ENCODE measurements at places on chromosomes 5 and 9.

DNA sequence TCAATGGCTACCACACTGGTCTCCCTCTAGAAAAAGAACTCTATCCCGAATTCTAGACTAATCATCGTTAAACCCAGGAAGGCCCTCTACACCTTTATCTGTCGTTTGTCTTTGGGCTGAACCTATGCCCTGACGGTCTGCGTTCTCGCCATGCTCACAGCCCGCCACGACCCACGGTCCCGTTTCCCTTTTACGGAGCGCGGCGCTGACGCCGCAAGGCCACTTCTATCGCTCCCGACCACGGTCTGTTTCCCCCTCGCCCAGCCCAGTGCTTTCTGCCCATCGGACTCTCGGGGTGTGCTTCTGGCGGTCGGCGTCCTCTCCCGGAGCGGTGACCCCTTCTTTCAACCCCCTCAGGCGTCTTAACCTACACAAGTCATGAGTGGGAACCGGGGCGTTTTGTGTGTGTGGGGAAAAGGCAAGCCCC lies 974 bp downstream of the C9orf40 start:
- DNase-seq, result no peak

DNA sequence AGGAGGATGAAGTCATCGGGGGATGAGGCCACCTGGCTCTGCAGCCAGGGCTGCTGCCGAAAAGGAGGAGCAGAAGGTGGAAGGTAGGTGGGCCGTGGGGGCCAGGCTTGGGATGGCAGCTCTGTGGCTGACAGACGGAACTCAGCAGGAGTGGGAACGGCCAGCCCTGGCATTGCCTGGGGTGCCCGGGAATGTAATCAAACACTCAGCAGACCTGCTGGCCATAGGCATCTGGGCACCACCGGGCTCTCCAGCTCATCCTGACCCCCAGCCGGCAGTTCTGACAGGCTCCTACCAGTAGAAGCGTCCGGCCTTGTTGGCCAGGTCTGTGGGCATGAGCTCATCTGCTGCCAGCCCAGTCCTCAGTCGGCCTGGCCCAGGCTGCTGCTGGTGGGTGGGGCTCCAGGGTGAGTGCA lies 4.3 kb upstream of the FAT2 start:
- DNase-seq, result no peak

GRCh38 chr9:7973123-7973522 lies 173.5 kb upstream of the DMAC1 start:
- DNase-seq, result no peak

DNA sequence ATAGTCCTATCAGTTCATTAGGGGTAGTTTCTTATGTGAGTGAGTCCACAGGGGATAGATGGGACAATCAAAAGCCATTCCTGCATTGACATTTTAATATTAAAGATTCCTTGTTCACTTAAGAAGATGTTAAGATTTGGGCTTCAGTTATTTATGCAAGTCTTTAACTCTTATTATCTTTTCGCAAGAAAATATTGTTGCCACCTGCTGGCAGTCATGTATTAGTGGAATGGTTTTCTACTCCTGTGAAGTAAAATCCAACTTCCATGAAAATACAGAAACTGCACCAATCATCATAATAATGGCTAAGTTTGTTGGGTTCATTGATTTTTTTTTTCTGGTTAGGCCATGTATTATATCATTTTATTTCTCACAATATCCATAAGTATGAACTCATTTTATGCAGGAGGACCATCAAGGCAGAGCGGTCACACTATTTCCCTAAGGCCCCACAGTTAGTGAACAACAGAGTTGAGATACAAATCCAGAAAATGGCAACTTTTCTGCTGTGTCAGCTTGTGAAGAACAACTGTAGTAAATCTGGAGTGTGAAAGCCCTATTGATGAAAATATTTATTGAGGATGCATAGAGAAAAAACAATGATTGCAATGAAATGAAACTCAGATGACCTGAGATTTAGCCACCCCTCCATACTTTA lies 88.5 kb upstream of the TXNDC8 start:
- no peak for DNase-seq

- no peak for DNase-seq
Measured at GRCh38 chr9:72128526-72128925, 20.7 kb upstream of the GDA start.

DNA sequence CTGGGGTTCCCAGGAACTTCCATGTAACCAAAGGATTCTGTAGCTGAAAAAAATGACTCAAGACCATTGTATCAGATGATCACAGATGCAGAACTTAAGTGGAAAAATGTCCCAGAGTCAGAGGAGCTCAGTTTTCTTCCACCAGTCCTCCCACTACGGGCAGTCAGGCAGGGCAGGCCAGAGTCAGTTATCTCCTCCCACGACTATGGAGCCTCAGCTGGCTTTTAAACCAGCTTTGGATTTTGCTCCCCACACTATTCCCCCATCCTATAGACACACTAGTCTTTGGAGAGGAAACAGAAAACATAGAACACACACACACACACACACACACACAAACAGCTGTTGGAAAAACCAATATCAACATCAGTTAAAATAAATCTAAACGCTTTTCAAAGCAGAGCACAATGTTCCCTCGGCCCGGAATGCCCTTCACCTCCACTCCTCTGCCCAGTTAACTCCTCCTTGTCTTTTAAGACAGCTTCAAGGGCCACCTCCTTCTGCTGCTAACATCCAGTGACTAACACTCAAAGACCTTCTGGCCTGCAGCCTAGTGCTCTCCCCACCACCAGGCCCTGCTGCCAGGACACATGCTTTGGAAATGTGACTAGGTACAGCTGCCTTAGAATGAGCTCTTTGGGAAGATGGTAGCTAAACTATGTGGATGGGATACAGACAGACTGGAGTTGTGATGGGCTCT lies 56.8 kb downstream of the NIPAL4 start:
- DNase-seq, result no peak

DNA sequence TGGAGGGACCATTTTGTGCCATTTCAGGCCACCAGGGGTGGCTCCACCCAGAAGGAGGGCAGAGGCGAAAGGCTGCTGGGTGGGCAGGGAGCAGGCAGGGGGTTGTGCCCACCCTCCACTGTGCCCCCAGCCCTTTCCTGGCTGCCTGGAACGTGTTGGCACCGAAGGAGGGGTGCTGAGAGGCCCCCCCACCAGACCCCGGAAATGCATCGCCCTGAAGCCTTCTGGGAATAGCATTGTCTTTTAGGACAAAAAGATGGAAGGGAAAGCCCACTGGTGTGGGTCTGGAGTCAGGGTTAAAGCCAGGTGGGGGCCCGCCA lies 5.1 kb downstream of the NOXA1 start:
- DNase-seq, result no peak

GRCh38 chr9:119924736-119925135 lies 555.5 kb upstream of the BRINP1 start:
- no peak for DNase-seq

- DNase-seq, result no peak
Measured at GRCh38 chr5:52449516-52449915, 338.2 kb upstream of the ITGA1 start.

DNA sequence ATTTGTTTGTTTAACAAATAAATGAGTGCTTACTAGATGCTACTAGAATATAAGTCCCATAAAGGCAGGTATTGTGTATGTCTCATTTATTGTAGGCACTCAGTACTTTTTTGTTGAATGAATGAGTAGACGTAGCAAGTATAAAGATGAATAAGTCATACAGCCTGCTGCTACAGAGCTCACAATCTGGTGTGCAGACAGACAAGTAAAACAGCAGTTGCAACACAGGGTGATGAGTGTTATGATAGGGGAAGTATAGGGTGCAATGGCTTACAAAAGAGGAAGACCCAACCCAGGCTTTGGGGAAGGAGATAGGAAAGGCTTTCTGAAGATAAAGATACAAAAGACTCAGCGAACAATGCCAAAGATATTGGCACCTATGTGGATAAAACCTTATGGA lies 47.7 kb downstream of the SH3RF2 start:
- no peak for DNase-seq

- no peak for DNase-seq
Measured at GRCh38 chr9:92183449-92183848, 68.2 kb upstream of the SPTLC1 start.

DNA sequence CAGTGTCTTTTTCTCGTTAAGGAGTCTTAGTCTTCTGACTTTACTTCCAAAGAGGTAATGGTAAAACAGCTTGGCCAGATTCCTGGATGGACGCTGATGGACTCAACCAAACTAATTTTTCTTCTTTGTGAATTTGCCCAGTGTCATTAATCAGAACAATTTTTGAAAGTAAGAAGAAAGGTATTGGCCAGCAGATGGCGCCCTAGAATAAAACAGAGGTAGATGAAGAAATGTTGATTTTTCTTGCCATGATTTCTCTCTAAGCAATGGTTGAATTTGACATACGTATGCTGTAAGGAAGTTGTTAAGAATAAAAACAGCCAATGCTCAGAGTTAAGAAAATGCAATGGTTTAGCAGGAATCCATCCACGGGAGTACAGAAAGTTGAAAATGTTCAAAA lies 500.0 kb downstream of the DIRAS2 start:
- DNase-seq, result peak; percentile 23

- no peak for DNase-seq
Measured at GRCh38 chr5:140242099-140242498, 60.8 kb downstream of the PFDN1 start.

GRCh38 chr5:171387345-171387969 lies at the start of gene NPM1:
Gene NPM1, plus strand, starts transcription at chr5:171387849. Its CDS starts 100 bp downstream, at chr5:171387949.
- peak; percentile 93 for DNase-seq

- no peak for DNase-seq
Measured at GRCh38 chr5:96236051-96236450, 197.0 kb downstream of the PCSK1 start.

GRCh38 chr9:113131689-113132151 lies 19.1 kb upstream of the SLC31A2 start:
- DNase-seq, result no peak

- DNase-seq, result no peak
Measured at GRCh38 chr9:112278152-112278551, 55.3 kb downstream of the PTBP3 start.

DNA sequence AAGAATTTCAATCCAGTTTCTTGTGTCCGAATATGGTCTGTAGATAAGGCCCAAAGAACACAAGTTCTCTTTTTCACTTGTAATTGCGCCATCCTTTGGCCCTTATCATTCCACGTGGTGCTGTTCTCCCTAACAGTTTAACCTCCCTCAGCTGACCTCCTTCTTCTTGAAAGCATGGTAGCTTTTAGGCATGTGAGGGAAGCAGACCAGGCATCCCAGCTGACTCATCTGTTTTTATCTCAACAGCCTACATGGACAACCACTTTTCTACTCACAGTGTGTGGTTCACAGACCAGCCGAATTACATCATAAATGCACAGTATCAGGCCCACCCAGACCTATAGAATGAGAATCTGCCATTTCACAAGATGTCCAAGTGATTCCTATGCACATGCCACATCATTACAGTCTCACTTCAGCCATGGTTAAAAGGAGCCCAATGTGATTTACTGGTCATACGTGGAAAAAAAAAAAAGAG lies 26.9 kb upstream of the PLIN2 start:
- no peak for DNase-seq

- DNase-seq, result no peak
Measured at GRCh38 chr5:67013719-67014118, 182.9 kb downstream of the CD180 start.

DNA sequence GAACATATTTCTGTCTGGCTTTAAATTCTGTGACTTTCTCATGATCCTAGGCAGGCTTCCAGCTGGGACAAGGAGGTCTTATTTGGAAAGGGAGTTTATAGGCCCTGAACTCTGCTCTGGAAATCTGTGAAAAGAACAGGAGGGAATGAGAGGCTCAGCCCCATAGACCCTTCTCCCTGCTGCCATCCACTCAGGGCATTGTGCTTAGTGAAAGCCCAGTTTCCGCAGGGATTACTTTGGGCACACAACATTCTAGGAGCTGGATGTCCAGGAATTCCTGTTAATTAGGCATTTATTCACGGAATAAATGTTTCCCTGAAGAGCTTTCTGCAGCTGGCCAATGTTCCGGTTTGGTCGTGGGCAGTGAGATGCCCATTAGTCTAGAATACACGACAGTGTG lies 32.7 kb upstream of the COL15A1 start:
- no peak for DNase-seq

GRCh38 chr5:90983148-90983547 lies 400.0 kb downstream of the ARRDC3 start:
- no peak for DNase-seq

DNA sequence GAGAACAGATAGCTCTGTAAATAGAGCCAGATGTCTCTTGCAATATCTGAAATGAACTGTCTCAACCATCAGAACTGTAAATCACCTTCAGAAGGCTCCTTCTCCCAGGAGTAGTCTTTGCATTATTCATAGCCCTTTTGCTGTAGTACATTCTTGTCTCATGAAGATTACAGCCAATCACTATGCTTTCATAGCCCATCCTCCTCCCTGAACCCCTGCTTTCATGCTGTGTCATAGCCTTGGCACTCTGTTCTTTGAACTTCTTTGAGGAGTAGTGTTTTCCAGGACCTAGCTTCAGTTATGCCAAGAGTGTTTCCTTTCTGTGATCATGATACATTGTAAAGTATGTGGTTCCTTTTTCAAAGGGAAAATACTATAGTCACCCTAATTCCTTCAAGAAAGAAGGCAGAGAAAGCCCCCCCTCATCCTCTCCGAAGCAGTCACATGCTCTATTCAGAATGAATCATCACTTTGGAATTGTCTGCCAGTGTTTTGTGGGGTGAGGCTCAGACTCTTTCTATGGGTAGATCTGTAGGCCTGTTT lies 61.1 kb downstream of the GRIA1 start:
- no peak for DNase-seq

DNA sequence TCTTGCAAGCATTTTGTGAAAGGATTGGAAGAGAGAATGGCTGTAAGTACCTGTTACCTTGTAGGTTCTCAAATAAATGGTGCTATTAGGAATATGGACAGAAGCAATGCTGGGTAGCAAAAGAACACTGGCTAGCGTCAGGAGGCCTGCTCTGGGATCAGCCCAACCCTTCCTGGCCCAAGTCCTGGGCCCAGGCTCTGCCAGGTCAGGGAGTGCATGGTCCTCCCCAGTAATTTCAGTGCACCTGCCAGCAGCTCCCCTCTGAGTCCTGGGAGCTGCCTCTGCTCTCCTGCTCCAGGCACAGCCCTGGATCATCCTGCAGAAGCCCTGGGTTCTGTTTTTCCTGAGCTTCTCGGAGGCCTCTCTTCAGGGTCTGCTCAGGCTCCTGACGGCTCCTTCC lies 89.5 kb upstream of the ARAP3 start:
- DNase-seq, result no peak

GRCh38 chr9:12972608-12973589 lies 198.1 kb downstream of the LURAP1L start:
- DNase-seq, result no peak

DNA sequence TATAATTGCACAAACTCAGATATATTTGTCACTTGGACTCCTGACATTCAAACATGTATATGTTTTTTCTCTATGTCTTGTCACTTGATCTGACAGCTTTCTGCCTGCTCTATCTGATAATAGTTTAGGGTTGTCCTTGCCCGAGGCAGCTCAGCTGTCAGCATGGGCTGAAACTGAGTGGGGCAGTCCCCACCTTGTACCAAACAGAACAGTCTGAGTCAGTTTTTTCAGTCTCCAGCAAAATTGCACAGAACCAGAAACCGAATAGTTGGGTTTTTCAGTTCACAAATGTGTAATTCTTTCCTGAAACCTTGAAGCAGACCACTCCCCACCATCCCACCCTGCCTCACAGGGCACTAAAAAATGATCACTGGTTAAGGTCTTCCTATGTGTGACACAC lies 9.5 kb upstream of the HAND1 start:
- no peak for DNase-seq

Data from stimulated activated CD4-positive, alpha-beta T cell treated with anti-CD3 and anti-CD28 coated beads, Interleukin-1b, Interleukin-23, amount 100 ng/mL, for 1 hour (primary cell).